ENCODE measurements at places on chromosomes 12 and 14.

DNA sequence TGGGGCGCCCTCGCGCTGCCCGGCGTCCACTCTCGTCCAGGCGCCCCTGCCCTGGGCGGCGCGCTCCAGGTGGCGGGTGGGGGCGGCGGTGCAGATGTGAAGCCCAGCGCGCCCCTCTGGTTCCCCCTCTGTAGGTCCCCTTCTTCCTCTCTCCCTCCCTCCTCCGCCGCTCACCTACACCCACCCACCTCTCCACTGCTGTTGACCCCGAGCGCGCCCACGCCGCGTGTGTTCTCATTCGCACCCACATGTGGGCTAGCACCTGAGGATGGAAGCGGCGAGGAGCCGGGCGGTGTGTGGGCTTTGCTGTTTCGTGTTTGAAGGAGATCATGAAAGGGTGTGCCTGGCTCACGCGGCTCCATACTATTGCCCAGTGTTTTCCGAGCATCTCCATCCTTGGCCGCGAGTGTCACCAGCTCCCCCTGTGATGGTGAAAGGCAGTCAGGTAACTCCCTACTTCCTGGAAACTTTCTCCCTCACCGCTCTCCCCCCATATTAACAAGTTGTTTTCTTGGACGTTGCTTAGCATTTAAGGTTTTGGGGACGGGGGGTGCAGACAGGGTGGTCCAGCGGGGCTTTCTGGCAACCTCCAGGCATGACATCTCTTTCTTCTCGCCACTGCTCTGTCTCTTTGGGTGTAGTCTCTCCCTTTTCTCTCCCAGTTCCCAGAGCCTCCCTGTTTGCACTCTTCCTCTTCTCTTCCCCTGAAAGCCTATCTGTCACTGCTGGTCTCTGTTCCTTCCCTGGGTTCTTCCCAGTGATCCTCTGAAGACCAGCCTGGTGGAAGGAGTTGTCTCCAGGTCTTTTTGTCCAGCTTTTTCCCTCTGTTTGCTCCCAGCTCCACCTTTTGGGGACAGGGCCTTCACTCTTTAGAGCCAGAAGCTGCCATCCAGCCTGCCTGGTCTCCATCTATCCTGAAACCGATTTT, 1.6 kb downstream of the CACNA1C start:
- DNase-seq, result no peak

DNA sequence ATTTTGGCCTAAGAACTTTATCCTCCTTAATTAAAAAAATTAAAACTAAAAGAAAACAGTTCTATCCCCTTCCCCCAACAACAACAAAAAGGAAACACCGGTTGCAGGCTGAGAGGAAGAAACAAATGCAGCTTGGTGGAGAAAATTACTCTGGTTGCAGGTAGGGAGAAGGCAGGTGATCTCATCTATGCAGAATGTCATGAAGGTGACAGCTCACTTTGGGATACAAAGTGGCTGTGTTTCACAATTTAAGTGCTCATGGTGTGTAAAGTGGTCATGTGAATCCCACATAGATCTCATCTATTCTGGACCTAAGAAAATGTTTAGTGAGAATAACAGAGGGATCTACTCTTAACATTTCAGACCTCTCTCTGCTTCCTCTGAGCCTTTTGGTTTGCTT, 219.7 kb upstream of the PKP2 start:
- DNase-seq, result no peak

- DNase-seq, result no peak
These were observed 30.6 kb upstream of the DLGAP5 start for GRCh38 chr14:55221968-55222367.

- DNase-seq, result no peak
These were observed 591.2 kb downstream of the VRK1 start for GRCh38 chr14:97388408-97388807.

GRCh38 chr12:67426067-67426466, 156.9 kb downstream of the CAND1 start:
- DNase-seq, result no peak
